Mammary epithelial cell (primary cell): ENCODE measurements at places on chromosomes 5 and 9. TPM values are rescaled to one million over a fixed set of nuclear protein-coding genes. Genes with fewer than 3 reads are reported as not detected.

The GRM6 gene
- not detected in 2 replicates for total RNA-seq

The PHYHD1 gene
- 2.5 TPM in 2 replicates for total RNA-seq

The FCN1 gene
- not detected for total RNA-seq

The C5orf52 gene
- not detected in 2 replicates for total RNA-seq

The IGIP gene
- 3.4 and 4.0 TPM in 2 replicates for total RNA-seq

The DMRT2 gene
- not detected in 2 replicates for total RNA-seq

The PGGT1B gene
- 22.7 TPM for total RNA-seq

The INSL6 gene
- total RNA-seq: not detected

The SHOC1 gene
- under 0.01 TPM for total RNA-seq

The ADGRV1 gene
- total RNA-seq: 0.50 TPM

The GRIN3A gene
- not detected for total RNA-seq

The OSTF1 gene
- total RNA-seq: 33.9 and 53.1 TPM in 2 replicates
